Hematopoietic multipotent progenitor cell treated with erythropoietin and hydrocortisone succinate and interleukin-3 and kit ligand, for 15 days (in vitro differentiated cells): ENCODE measurements at places on chromosomes 5 and 9.

- no peak for DNase-seq
Observed at GRCh38 chr5:96826071-96826470, 18.3 kb upstream of the ERAP1 start.

GRCh38 chr5:64594601-64595000 lies 88.8 kb downstream of the RGS7BP start:
- DNase-seq = no peak

GRCh38 chr5:104540448-104540847 lies 977.9 kb upstream of the NUDT12 start:
- no peak for DNase-seq

DNA sequence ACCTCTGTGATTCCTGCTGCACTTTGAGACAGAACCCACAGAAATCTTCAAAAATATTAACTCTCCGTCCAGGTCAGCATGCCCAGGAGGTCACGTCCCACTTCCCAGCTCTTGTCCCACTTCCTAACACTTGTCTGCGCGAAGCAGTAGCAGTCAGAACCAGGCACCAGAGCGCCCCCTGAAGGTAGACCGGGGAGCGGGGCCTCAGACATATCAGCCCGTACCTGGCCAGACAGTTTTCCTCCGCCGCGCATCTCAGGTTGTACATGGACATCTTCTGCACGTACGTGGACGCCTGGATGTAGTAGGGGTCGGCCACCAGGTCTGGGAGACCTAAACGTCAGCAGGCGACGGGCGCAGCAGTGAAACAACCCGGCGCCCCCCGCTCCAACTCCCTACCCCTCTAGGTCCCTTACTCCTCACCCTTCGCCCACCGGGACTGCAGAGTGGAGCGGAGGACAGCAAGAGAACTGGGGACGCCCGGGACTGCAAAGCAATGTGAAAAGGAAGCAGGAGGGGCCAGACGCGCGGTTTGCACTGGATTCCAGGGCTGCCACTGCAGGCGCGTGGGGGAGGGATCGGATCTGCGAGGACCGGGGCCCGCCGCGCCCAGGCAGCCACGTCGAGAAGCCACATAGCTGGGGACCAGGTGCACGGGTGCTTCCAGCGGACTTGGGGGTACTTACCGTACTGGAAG lies 1.2 kb downstream of the LOX start:
- DNase-seq = peak; percentile 31

DNA sequence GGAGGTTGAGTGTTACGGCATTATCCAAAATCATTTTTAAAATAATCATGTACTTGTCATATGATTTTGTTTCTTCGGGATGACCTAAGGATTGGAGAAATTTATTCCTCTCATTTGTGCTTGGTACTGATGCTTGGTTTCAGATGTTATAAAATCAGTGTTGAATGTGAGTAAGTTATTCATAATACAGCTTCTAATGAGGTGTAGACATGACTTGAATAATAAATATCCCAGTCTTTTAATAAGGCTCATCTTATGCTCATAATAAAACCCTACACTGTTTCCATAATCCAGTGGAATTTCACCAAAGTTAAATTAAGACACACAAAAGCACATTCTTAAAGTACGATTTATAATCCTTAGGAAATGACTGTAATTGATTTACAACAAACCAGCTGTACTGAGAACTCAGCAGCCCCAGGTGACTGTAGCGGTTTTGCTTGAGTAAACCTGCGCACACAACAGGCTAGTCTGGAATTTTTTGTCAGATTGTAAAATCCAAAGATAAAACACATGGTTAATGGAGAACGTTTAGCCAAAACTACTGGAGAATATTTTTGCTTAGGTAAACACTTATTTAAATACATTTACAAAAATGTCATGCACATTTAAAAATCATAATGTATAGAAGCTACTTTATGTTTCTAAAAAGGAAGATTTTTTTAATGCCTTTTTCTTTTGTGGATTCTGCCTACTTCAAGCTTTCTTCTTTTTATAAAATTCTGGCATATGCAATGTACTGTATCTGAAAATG lies 609.8 kb upstream of the GRAMD2B start:
- DNase-seq = no peak

DNA sequence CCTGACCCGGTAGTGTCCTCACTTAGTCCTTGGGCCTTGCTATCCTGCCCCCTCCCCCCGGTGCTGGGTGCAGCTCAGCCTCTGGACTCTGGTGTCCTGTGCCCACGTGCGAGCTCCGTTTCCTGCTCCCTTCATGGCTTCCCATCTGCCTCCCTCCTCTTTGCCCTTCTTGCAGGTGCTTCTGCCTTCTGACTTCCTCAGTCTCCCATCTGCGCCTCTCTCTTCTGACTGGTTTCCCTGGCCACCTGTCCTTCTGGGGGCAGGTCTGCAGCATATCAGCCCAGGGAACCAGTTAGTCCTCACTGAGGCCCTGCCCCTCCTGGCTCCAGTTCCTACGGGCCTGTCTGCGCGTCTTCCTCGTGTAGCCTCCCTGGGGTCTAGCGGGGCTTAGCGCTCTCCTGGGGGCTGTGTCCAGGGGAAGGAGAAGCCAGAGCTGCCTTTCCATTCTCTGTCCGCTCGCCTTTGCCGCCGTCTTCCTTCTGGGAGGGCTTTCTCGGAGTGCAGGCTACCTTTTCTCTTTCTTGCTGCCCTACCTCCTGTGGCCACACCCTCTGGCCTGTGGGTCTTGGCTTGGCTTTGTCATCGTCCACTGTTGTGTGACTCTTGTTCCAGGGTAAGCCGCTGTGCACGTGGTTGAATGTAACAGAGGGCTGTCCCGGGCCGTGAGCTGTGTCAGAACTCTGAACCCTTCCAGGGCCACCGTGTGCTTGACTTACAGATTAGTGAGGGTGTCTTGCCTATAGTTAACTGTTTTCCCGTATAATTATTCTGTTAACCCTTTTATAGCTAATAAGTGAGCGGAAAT lies 51.8 kb downstream of the EHMT1 start:
- no peak for DNase-seq

DNA sequence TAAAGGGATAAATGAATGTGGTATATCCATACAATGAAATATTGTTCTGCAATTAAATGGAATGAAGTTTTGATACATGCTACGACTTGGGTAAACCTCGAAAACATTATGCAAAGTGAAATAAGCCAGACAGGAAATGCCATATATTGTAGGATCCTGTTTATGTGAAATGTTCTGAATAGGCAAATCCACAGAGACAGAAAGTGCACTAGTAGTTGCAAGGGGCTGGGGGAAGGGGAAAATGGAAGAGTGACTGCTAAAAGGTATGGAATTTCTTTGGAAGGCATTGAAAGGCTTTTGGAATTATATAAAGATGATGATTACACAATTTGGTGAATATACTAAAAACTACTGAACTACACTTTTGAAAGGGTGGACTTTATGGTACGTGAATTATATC lies 97.0 kb downstream of the FOXD1 start:
- DNase-seq = no peak
